GM13976 (cell line): ENCODE measurements at places on chromosomes 7 and 10.

DNA sequence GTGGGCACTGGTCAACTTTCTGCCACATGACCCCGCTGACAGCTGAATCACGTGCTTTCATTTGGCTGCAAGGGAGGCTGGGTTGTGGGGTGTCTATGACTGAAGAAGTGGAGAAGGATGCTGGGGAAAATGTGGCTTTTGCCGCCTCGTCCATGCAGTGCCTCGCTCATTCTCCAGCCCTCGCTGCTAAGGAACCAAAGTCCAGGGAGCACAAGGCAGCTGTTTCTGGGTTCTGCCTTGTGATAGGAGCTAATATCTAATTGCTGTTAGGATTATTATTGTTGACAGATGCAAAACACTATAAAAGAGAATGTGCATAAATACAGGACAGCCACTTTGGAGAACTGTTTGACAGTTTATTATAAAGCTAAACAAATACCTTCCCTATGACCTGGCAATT is 4.9 kb upstream of the CAMK2B start:
- DNase-seq, result no peak

DNA sequence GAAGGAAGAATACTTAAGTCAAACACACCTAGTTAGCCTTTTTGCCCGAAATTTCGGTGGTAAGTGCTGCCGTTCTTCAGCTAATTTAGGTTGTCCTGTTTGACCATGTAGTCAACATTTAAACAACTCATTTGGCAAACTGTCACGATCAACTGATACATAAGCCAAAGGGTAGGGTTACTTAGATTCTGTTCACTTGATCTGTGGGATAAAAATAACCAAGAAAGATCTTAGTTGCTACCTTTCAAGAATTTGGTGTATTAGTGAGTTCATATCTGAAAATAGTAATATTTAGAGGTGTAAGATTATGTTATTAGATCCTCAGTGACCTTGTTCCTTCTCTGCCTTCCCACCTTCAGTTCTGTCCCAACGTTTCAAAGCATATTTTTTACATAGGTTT is 2.0 kb downstream of the TNKS2 start:
- no peak for DNase-seq

DNA sequence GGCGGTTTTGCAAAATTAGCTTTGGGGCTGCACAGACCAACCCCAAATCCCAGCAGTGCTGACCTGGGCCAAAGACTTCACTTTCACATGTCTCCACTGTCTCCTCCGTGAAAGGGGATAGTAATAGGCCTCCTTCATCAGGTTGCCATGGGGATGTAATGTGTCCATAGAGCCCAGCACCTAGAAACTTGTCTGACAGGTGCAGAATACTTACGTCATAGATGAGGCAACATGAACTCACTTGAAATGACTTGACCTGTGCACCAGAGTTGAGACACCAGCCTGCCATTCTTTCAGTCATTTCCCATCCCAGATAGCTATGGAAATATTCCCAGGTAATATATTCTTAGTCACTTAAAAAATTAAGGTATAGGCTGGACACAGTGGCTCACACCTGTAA is 94.2 kb downstream of the INSYN2A start:
- no peak for DNase-seq

GRCh38 chr7:140165422-140165821 is 11.4 kb downstream of the KDM7A start:
- no peak for DNase-seq

DNA sequence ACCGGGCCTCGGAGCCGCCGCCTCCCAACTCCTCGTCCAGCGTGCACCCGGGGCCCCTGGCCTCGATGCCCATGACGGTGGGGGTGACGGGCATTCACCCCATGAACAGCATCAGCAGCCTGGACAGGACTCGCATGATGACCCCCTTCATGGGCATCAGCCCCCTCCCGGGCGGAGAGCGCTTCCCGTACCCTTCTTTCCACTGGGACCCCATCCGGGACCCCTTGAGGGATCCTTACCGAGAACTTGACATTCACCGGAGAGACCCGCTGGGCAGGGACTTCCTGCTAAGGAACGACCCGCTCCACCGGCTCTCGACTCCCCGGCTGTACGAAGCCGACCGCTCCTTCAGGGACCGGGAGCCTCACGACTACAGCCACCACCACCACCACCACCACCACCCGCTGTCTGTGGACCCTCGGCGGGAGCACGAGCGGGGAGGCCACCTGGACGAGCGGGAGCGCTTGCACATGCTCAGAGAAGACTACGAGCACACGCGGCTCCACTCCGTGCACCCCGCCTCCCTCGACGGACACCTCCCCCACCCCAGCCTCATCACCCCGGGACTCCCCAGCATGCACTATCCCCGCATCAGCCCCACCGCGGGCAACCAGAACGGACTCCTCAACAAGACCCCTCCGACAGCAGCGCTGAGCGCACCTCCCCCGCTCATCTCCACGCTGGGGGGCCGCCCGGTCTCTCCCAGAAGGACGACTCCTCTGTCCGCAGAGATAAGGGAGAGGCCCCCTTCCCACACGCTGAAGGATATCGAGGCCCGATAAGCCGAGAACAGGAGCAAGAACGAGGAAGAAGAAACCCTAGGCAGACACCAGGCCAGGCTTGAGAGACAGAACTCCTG is 341.5 kb upstream of the GALNT17 start:
- no peak for DNase-seq

GRCh38 chr7:149642589-149642988 is 130.8 kb downstream of the ZNF467 start:
- no peak for DNase-seq

DNA sequence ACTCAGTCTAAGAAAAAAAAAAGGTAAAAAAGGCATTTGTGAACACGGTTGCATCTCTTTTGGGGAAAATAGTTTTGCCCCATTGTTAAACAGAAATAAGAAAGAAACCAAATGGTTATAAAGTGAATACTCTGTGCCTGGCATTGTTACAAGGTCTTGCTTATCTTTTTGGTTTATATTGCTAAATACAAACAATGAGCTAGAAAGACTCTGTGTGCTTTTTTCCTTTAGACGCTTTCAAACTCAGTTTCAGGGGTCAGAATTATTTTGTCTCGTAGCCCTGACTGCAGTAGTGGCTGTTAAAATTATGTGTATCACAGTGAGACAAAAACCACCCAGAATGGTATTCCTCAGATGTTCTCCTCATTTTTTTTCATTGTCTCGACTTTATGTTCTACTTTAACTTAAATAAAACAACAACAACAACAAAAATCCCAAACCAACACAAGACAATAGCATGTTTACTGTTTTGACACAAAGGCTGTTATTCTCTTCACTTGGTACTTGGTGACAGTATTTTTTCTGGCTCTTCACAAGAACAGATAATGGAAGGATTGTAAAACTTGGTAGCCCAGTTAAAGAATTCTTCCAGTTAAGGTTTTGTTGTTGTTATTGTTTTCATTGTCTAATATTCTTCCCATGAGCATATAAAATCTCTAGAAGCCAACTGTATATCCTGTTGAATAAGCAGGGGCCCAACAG is 190.1 kb downstream of the PLXDC2 start:
- no peak for DNase-seq

DNA sequence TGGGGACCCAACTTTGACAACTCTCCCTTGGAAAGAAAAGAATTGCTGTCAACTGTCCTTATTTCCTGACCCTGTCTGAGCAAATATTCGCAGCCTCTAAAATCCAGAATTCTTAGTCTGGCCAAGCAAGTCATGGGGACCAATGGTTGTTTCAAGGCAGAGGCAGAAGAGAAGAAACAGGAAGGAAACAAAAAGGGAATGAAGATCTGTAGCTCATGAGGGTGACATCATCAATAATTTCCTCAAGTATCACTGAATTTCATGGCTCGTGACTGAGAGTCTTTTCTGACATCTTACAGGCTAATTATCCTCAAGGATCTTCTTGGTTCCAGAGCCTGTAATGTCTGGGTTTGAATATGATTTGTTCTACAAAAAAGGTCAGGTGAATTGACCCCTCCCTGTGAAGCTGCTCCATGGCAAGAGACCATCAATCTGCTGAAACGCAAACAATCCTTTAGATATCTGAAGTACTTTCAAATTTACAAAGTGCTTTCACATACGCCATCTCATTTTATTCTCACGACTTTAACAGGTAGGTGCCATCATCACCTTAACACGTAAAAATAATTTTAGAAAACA is 5.8 kb downstream of the CDK6 start:
- no peak for DNase-seq

DNA sequence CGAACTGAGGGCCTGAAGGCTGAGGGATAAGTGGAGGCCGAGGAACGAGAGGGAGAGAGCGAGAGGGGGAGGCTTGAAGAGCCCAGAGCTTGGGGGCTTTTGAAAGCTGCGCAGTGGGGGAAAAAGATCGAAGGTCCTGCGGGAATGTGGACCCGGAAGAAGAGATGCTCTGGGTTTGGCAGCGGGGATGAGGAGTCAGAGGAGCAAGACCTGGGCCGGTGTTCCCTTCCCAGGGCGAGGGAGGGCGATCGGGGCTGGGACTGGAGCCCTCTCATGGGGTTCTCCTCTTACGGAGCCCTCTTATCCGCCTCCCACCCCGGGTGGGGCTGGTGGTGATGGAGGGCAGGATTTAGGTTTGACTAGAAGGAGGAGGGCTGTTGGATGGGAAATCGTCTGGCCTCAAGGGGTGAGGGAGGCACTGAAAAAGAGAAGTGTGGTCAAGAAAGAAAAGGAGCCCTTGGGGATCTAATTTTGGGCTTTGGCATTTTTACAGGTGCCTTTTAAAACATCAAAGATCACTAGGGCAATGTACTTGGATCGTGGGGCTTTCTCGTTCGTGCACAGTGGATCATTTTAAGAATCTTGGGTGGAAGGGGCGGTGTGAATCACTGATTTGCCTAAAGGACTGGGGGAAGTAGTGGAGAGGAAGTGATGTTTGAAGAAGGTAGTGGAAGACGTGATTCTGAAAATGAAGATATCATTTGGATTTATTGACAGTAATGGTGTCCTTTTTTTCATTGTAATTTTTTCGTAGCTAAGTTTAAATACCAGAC is 637 bp downstream of the SAMD8 start:
- DNase-seq, result peak; percentile 68

- no peak for DNase-seq
Measured at GRCh38 chr7:20681258-20681882, 65.9 kb downstream of the ABCB5 start.

GRCh38 chr10:44383749-44384600 is 922 bp downstream of the CXCL12 start:
- no peak for DNase-seq

- DNase-seq, result no peak
Measured at GRCh38 chr7:801940-802381, 30.3 kb upstream of the SUN1 start.

GRCh38 chr10:72220637-72221036 is 4.6 kb upstream of the ASCC1 start:
- DNase-seq, result no peak
